Chondrocyte (in vitro differentiated cells): ENCODE measurements at places on chromosomes 11 and 22. TPM values are rescaled to one million over a fixed set of nuclear protein-coding genes. Genes with fewer than 3 reads are reported as not detected.

CLTCL1 gene
- 22.5 to 28.3 TPM (median 24.2 TPM) in 3 replicates for total RNA-seq

GRCh38 chr11:132278801-132279574 lies 908.6 kb downstream of the NTM start:
- peak overlapping the region; percentile 67 for H3K27ac ChIP-seq
- peaks cover 19% of the 10 kb centered on the region for H3K4me1 ChIP-seq
- H3K27me3 ChIP-seq, result no peaks in the 10 kb centered on the region
- no peak overlapping the region for H3K4me3 ChIP-seq
- H3K36me3 ChIP-seq, result no peaks in the 10 kb centered on the region

- H3K4me3 ChIP-seq, result no peak overlapping the region
- peaks cover 44% of the 10 kb centered on the region for H3K4me1 ChIP-seq
- H3K27ac ChIP-seq, result no peak overlapping the region
- H3K36me3 ChIP-seq, result no peaks in the 10 kb centered on the region
These were observed 14.6 kb downstream of the MRGPRF start for GRCh38 chr11:68998390-68998911.

OR51B4 gene
- total RNA-seq, result not detected in 3 replicates

DNA sequence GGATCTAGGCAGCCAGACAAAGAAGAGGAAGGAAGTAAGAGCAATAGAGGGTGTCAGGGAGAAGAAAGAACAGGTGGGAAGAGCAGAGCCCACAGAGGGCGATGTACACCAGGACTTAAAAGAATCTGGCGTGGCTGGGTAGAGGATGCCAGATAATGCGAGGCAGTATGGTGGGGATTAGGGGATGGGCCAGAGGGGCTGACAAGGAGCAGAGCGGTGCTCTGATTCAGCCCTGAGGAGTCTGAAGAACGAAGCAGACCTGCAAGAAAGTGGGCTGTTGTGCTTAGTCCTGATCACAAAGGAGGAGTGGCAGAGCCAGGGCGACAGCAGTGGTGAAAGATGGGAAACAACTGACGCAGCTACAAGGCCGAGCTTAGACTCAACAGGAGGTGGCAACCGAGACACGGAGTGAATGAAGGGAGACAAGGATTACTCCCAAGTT lies 163.7 kb downstream of the LARGE1 start:
- H3K4me3 ChIP-seq, result no peak overlapping the region
- H3K27ac ChIP-seq, result no peak overlapping the region
- H3K27me3 ChIP-seq, result no peaks in the 10 kb centered on the region
- DNase-seq, result no peak
- H3K4me1 ChIP-seq, result peaks cover 3% of the 10 kb centered on the region

DNA sequence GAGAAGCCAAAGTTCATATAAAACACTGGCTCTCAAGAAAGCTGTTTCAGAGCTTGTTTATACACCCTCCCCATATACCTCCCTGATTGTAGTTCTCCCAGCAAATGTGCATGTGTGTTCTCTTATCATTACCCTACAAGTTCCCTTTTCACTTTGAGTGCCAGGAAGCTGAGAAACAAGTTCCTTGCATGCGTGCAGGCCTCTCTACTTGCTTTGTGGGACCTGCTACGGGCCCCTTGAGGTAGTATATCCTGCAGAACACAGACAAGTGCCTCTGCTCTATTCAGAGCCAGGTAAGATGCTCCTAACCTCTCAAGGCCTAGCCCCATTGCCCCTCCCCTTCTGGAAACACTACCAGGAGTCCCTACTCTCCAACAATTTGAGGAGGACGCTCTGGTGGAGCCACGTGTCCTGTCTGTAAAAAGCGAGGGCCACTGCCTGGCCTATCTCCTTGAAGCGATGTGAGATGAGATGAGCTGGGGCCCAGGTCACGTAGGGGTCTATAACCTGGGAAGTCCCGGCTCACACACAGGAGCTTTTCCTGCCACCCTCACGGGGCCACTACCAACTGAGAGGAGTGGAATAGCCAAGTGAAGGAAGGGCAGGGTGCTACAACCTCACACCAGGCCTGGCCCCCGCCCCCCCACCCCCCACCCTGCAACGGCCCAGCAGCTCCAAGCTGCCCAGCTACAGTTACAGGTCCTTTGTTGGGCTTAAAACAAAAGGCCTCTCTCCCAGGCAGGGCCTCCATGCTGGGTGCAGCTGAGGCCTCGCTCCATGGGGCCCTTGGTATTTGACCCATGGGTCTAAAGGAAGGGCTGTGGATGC lies 2.6 kb upstream of the ATP5MGL start:
- peaks cover 84% of the 10 kb centered on the region for H3K4me1 ChIP-seq
- H3K27ac ChIP-seq, result peak overlapping the region; percentile 83

ISX gene
- total RNA-seq, result not detected in 3 replicates

DNA sequence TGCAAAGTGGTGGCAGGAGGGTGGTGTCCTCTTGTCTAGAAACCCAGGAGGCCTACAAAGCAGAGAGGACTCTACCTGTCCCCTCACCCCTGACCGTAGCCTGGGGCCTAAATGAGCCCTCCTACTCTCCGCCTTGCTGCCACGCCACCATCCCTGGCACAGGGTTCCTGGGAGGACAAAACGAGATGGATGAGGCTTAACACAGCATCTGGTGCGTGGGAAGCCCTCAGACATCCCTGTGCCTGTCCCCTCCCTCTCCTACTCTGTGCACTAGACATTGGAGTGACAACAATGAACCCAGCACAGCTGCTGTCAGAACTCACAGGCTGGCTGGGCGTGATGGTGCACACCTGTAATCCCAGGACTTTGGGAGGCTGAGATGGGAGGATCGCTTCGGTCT lies 36.4 kb upstream of the DKK3 start:
- no peaks in the 10 kb centered on the region for H3K36me3 ChIP-seq
- H3K4me3 ChIP-seq, result peak overlapping the region; percentile 59
- no peak for DNase-seq
- H3K4me1 ChIP-seq, result peaks cover 74% of the 10 kb centered on the region
- H3K27me3 ChIP-seq, result no peaks in the 10 kb centered on the region

DNA sequence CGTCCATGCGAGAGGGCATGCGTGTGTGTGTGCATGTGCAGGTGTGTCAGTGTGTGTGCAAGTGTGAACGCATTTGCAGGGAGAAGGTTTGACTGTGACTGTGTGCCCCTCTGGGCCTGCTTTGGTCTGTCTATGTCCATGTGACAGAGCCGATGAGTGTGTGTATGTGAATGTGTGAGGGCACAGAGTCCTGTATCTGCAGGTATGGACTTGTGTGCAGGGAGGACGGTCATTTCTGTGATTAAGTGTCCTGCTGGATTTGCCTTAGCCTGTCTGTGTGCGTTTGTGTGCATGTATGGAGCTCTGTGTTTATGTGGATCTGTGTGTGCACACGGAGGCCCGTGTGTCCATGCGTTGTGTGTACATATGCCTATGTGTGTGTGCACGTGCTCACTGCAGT lies 5.4 kb downstream of the EMID1 start:
- no peak for DNase-seq
- H3K27me3 ChIP-seq, result peaks cover 14% of the 10 kb centered on the region
- H3K4me3 ChIP-seq, result no peak overlapping the region
- no peak overlapping the region for H3K27ac ChIP-seq
- H3K4me1 ChIP-seq, result peaks cover 3% of the 10 kb centered on the region
- H3K36me3 ChIP-seq, result no peaks in the 10 kb centered on the region

- DNase-seq, result no peak
- H3K4me1 ChIP-seq, result peaks cover 20% of the 10 kb centered on the region
- peak overlapping the region; percentile 86 for H3K27ac ChIP-seq
- no peak overlapping the region for H3K4me3 ChIP-seq
- H3K36me3 ChIP-seq, result no peaks in the 10 kb centered on the region
These were observed 106.0 kb upstream of the ASPHD2 start for GRCh38 chr22:26323013-26323412.

GRCh38 chr11:47157805-47158204 lies 18.9 kb downstream of the ARFGAP2 start:
- no peak overlapping the region for H3K27ac ChIP-seq
- peaks cover 21% of the 10 kb centered on the region for H3K4me1 ChIP-seq
- H3K27me3 ChIP-seq, result no peaks in the 10 kb centered on the region
- H3K4me3 ChIP-seq, result no peak overlapping the region
- peak; percentile 39 for DNase-seq
- peaks cover 2% of the 10 kb centered on the region for H3K36me3 ChIP-seq

EFEMP2 gene
- total RNA-seq, result 174 to 310 TPM (median 290 TPM) in 3 replicates

DNA sequence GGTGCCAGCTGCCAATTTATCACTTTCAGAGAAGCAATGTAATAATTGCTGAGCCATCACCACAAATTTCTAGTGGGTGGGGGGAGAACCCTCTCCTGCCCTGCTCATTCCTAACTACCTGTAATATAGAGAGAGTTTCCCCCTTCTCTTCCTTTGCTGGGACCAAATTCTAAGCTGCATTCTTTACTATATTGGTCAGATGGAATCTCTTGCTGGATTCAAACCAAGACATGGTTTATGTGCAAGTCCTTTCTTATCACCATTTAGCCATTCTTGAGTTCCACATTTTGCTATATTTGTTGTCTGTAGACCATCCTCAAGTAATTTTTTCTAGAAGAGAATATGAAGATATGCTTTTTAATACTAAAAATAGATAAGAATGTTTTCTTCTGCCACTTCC lies 452.1 kb downstream of the MN1 start:
- H3K27ac ChIP-seq, result no peak overlapping the region
- H3K4me3 ChIP-seq, result no peak overlapping the region
- H3K4me1 ChIP-seq, result peaks cover 6% of the 10 kb centered on the region
- DNase-seq, result no peak

DNA sequence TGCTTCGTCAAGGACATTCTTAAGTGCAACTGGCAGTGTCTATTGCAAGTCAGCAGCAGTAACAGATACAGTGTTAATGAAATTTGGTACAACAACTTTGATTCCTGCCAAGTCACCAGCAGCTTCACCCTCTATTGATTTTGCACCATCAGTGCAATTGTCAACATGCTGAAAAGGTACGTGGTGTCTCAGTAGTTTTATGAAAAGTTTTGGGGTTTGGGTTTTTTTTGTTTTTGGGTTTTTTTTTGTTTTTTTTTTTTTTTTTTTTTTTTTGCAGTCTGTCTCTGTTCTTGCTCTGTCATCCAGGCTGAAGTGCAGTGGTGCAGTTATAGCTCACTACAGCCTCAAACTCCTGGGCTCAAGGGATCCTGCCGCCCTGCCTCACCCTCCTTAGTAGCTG lies 19.1 kb upstream of the GRIK4 start:
- peaks cover 5% of the 10 kb centered on the region for H3K36me3 ChIP-seq

DNA sequence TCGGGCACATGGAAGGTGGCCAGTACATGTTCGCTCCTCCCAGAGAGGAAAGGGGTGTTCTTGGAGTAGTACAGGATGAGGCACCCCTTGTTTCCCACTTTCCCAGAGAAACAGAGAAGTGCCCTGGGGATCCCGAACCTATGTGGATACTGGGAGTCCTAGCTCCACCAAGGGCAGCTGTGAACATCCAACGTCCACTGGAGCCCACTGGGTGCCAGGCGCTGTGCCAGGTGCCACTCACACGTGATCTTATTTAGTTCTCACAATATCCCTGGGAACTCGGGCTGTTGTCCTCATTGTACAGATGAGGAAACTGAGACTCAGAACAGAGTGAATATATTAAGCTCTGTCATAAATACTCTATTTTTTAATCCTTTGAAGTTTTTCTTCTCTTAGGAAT lies 12.0 kb downstream of the SLCO2B1 start:
- peak; percentile 26 for DNase-seq
- peaks cover 3% of the 10 kb centered on the region for H3K36me3 ChIP-seq
- H3K4me3 ChIP-seq, result no peak overlapping the region
- no peak overlapping the region for H3K27ac ChIP-seq
- H3K27me3 ChIP-seq, result peaks cover 15% of the 10 kb centered on the region
- H3K4me1 ChIP-seq, result no peaks in the 10 kb centered on the region

DNA sequence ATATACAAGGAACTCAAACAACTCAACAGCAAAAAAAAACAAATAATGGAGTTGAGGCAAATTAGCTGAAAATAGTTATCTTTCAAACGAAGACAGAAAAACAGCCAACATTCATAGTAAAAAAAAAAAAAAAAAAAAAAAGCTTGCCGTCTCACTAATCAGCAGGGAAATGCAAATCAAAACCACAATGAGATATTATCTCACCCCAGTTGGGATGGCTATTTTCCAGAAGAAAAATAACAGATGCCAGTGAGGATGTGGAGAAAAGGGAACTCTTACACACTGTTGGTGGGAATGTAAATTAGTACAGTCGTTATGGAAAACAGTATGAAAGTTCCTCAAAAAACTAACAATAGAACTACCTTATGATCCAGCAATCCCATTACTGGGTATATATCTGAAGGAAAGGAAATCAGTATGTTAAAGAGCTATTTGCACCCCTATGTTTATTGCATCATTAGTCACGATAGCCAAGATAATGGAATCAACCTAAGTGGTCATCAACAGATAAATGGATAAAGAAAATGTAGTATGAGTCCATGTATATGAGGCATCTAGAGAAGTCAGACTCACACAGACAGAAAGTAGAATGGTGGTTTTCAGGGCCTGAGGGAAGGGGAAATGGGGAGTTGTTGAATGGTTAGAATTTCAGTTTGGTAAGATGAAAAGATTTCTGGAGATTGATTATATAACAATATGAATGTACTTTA lies 56.0 kb downstream of the USP35 start:
- peaks cover 18% of the 10 kb centered on the region for H3K36me3 ChIP-seq
- H3K4me3 ChIP-seq, result no peak overlapping the region
- no peak for DNase-seq
- no peak overlapping the region for H3K27ac ChIP-seq
- no peaks in the 10 kb centered on the region for H3K4me1 ChIP-seq
- H3K27me3 ChIP-seq, result no peaks in the 10 kb centered on the region

- peaks cover 1% of the 10 kb centered on the region for H3K36me3 ChIP-seq
- H3K4me3 ChIP-seq, result no peak overlapping the region
- no peak for DNase-seq
- no peaks in the 10 kb centered on the region for H3K27me3 ChIP-seq
- H3K27ac ChIP-seq, result peak overlapping the region; percentile 0
- H3K4me1 ChIP-seq, result peaks cover 18% of the 10 kb centered on the region
These were observed 16.9 kb downstream of the ARHGAP42 start for GRCh38 chr11:100703801-100704575.

DNA sequence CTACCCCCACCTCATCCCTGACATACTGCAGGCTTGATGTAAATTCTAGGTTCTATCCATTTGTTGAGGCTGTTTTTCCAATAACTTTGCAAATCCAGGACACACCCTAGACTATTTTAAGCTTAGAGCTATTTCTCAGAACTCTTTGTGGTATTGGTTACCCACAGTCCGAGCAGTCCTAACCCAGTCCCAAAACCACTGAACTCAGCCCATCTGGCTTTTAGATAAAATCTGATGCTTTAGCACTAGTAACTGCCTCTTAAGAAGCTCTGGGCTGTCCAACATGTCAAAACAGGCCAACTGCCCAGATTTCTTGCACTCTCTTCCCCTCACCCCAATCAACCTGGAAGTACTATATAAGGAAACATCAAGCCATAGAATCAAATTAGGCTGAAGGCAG lies 344.4 kb upstream of the CADM1 start:
- H3K4me3 ChIP-seq, result no peak overlapping the region
- peaks cover 11% of the 10 kb centered on the region for H3K27me3 ChIP-seq
- no peak for DNase-seq
- H3K4me1 ChIP-seq, result peaks cover 14% of the 10 kb centered on the region
- H3K27ac ChIP-seq, result no peak overlapping the region
- H3K36me3 ChIP-seq, result peaks cover 6% of the 10 kb centered on the region

- H3K4me1 ChIP-seq, result no peaks in the 10 kb centered on the region
- H3K4me3 ChIP-seq, result no peak overlapping the region
- DNase-seq, result no peak
- peaks cover 70% of the 10 kb centered on the region for H3K36me3 ChIP-seq
- H3K27ac ChIP-seq, result no peak overlapping the region
These were observed 16.8 kb downstream of the KCNJ11 start for GRCh38 chr11:17371614-17372013.

H19 gene
- total RNA-seq, result 2,704 to 5,485 TPM (median 2,760 TPM) in 3 replicates

PTPN5 gene
- total RNA-seq, result not detected in 3 replicates

GRCh38 chr11:26287067-26287518 lies 44.8 kb upstream of the ANO3 start:
- no peak overlapping the region for H3K27ac ChIP-seq
- H3K4me1 ChIP-seq, result peaks cover 10% of the 10 kb centered on the region
- no peaks in the 10 kb centered on the region for H3K36me3 ChIP-seq
- H3K27me3 ChIP-seq, result peaks cover 11% of the 10 kb centered on the region
- H3K4me3 ChIP-seq, result no peak overlapping the region
- DNase-seq, result no peak
